ENCODE measurements at places on chromosomes 1 and 21. TPM values are rescaled to one million over a fixed set of nuclear protein-coding genes. Genes with fewer than 3 reads are reported as not detected.

- no peak for DNase-seq
Observed at GRCh38 chr21:22791376-22791775, 1793.2 kb downstream of the NCAM2 start.

DNA sequence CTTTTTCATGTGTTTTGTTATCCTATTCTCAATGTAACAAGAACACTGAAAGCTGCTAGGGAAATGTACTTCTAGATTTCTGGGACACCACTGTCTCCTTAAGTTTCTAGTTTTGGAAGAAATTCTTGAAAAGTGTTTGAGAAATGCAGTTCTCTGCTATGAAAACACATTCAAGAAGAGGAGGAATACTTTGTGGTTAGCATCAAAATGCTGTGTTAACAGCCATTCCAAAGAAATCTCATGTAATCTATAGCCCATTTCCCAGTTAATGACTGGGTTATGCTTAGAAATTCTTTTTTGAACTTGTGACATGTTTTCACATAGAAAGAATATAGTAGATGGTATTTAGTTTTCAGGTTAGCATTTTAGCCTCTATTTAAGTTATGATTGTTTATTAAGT lies 6.0 kb downstream of the RAVER2 start:
- no peak for DNase-seq

GRCh38 chr1:50604580-50604979 lies 181.3 kb upstream of the DMRTA2 start:
- no peak for DNase-seq

GRCh38 chr1:53582211-53583020 lies 123.2 kb downstream of the DMRTB1 start:
- DNase-seq: no peak

GRCh38 chr1:207711285-207711684 lies 40.6 kb upstream of the CD46 start:
- peak; percentile 17 for DNase-seq

GRCh38 chr1:50348449-50349241 lies 74.6 kb downstream of the DMRTA2 start:
- peak; percentile 71 for DNase-seq

DNA sequence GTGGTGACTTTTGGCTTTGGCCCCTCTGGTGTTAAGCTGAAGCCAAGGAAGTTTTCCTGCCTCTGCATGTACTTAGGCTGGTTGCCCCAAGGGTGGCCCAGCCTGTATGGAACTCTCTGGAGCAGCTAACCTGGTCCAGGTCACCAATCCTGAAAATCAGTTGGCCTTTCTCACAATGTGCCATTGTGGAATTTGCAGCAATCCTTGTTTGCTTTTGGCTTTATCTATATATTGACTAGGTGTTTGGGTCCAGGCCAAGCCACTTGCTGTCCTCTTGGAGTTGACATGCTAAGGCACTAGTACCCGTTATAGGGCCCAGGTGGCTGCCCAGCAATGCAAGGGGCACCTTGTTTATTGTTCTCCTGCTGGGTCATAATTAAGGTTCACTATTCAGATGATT lies 124.6 kb downstream of the CAMTA1 start:
- no peak for DNase-seq

DNA sequence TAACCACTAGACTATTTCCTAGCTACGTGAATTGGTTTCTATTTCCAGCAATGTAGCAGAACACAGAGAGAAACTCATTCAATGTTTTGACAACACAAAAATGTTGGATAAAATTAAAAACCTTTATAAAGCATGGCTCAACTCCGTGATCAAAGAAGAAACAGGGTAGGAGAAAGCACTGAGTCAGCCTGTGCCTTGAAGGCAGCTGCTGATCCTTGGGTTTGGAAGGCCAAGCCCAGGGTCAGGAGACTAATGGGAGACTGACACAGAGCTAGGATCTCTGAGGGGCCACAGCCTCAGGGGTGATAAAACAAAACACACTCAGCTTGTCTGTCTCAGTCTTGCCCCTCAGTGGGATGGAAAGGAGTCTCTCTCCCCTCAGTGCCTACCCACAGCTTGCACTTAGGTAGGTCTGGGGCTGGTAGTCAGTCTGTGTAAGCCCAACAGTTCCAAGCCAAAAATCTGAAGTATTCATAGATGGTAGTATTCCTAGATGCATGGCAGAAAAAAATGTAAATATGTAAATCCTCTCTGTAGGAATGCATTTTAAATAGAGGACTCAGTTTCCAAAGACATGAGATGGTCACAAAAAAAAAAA lies 53.3 kb downstream of the B3GALNT2 start:
- no peak for DNase-seq

DNA sequence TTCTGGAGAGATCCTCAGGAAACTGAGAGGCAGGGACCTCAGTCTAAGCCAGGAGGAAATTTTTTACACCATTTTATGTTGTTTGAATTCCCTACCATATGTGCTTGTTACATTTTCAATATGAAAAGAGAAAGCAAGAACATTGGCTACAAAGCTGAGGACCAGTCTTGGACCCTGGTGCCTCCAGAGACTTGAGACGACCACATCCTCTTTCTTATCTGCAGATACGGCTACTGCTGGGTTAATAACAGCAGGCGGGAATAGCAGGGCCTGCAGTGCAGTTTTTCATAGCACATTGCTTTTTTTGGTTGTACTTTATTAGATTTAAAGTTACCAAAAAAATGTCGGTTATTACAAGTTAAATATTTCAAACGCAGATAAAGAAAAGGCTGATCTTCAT lies 3.9 kb downstream of the KDM4A start:
- DNase-seq: no peak

The ANGPTL1 gene
- total RNA-seq: not detected

The ZNF593OS gene
- not detected for total RNA-seq

The RGSL1 gene
- not detected for total RNA-seq

The PHTF1 gene
- 7.4 TPM for total RNA-seq

The SIK1 gene
- total RNA-seq: 33.2 TPM

The PTPRF gene
- total RNA-seq: 202 TPM

Data from bronchial epithelial cell (primary cell).